ENCODE measurements at places on chromosomes 2 and 18.

GRCh38 chr2:164675687-164676086 is 54.4 kb upstream of the GRB14 start:
- DNase-seq, result no peak

DNA sequence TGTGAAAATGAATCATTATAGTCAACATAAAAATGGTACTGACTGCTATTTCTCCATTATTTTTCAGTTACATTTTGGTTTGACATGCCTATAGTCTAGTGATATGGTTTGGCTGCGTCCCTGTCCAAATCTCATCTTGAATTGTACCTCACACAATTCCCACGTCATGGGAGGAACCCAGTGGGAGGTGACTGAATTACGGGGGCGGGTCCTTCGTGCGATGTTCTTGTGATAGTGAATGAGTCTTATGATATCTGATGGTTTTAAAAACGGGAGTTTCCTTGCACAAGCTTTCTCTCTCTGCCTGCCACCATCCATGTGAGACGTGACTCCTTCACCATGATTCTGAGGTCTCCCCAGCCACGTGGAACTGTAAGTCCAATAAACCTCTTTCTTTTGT is 70.3 kb downstream of the BAZ2B start:
- no peak for DNase-seq

- DNase-seq, result no peak
Observed at GRCh38 chr2:9380702-9381628, 42.4 kb downstream of the ITGB1BP1 start.

DNA sequence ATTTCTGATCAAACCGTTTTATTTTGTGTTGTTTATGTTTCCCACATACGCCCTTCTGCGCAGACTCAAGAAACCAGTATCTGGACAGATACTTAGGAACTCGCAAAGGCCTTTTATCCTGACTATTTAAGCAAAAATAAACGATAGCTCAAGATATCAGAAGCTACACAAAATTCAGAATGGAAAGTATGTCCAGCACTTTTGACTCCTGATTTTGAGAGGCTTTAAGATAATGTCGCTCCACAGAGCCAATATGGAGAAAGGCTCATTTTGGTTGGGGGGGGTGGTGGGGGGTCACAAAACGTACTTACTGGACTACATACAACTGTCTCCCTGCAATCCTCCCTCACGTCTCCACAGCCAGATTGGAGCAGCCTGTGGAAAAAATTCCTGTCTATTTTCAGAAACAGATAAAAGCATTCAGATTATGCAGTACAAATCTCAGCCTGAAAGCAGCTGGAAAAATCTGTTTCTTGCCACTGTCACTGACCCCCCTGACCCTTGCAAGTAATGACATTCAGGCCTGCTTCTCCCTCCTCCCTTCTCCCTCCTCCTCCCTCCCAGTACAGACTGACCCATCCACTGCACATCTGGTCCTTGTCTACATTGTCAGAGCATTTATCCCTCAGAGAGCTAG is 34.9 kb upstream of the LCLAT1 start:
- no peak for DNase-seq

DNA sequence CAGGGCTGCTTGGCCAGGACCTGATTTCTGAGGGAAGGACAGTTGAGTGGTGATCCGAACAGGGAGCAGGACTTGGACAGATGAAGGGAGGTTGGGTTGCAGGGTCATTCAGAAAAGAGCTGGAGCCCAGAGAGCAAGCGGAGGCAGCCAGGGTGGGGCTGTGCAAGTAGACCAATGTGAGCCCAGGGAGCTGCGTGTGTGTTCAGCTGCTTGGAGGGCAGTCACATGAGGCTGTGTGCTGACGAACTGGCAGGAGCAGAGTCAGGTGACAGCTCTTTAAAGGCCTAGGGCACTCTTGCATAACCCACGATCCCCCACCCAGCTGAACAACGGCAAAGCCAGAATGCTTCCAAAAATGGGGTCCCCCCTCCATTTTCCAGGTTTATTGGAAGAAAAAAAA is 4.6 kb upstream of the MLPH start:
- DNase-seq, result no peak

DNA sequence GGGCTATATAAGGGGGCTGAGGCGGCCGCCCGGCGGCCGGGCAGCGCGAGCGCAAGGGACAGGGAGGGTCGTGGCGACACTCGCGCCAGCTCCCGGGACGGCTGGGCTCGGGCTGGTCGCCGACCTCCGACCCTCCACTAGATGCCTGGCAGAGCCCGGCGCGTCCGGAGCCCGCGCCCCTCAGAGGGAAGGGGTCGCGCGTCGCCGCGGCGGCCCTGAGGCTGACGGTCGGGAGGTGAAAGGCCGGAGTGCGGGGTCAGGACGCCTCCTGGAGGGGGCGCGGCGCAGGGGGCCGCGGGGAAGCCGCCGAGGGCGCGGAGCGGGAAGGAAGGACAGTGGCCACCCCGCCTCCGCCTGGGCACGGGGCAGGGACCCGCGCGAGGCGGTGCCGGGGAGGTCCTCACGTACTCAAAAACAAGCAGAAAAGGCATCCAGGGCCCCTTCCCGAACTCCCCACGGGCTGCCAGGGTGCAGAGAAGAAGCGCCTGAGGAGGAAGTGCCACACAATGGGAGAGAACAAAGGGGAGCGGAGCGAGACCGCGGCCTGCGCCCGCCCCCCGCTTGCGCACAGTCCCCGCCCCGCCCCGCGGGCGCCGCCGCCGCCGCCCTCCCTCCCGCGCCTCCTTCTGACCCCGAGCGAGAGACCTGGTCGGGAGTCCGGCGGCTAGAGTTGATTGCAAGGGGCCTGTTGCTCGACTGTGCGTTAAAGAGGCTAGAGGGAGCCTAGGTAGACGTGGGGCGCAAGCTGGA is 776 bp upstream of the KLF7 start:
- DNase-seq, result peak; percentile 58

- DNase-seq, result no peak
Observed at GRCh38 chr2:240998995-240999791, 775 bp downstream of the SNED1 start.

DNA sequence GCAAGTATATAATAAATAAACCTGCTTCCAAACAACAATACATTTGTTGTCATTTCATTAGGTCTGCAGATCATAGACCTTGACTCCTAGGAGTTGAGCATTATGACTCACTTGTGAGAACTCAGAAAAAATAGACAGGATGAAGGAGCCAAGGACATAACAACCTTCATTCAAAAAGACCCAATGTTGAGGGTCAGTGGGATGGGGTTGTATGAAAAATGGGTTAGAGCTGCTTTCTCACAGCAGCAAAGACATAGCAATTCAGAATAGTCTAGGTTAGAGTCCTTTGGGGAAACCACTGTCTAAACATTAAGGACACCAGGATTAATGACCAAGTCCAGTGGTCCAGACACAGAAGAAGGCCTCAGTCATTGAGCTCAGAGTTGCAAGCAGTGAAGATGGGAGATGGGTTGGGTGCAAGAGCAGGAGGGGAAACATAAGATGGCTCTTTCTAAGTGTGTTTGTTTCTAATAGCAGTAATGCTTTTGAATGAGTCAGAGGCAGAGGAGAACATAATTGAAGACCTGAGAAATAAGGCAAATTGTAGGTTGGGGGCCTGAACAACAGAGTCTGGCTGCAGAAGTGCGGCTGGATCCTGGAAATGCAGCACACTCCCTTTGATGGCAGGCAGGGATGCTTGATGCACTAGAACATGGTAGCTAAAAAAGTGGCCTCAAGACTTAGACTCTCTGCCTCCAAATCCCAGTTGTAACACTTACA is 3.7 kb upstream of the SERPINB10 start:
- no peak for DNase-seq

- no peak for DNase-seq
Observed at GRCh38 chr2:10197697-10198076, 75.1 kb downstream of the RRM2 start.

- DNase-seq, result no peak
Observed at GRCh38 chr2:101380376-101380775, 6.9 kb downstream of the CREG2 start.

GRCh38 chr2:112924821-112925220 is 13.9 kb downstream of the IL37 start:
- DNase-seq, result no peak

- DNase-seq, result no peak
Observed at GRCh38 chr18:45413180-45413836, 202.0 kb upstream of the SLC14A2 start.

GRCh38 chr18:59911600-59911999 is 11.8 kb downstream of the PMAIP1 start:
- DNase-seq, result no peak

DNA sequence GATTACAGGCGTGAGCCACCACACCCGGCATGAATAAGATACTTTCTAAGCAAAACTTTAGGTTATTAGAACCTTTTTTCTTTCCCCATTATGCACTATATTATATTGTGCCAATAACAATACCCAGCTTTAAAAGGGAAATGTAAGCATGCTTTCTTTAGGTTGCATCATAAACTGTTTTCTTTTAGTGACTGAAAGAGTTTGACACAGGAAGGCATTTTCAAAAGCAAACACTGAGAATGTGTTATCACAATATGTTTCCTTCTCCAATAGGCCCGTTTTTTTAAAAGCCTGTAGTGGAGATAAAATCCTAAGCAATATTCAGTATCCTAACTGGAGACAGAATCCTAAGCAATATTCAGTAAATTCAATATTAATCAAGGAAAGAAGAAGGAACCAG is 16.7 kb upstream of the EPB41L5 start:
- DNase-seq, result no peak

GRCh38 chr2:128625421-128625820 is 306.8 kb upstream of the HS6ST1 start:
- DNase-seq, result no peak

DNA sequence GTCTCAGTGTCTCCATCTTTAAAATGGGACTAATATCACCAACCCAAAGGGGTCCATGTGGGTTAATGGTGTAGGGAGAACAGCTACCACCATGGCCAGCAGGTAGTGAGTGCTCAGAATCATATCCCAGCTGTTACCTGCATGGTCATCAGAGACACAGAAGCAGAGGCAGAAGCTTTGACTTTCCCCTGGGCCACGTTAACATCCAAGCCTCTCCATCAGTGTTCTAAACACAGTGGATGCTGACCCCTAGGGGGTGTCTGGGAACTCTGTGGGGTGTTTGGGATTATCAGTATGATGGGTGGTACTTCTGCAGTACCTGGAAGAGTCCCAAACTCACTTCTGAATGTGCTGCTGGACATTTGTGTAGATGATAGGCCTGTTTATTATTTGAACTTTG is 93.6 kb downstream of the GYPC start:
- peak; percentile 44 for DNase-seq

- no peak for DNase-seq
Observed at GRCh38 chr18:36392979-36393287, 95.4 kb downstream of the FHOD3 start.

- DNase-seq, result no peak
Observed at GRCh38 chr2:145655165-145655765, 1135.3 kb upstream of the ZEB2 start.

DNA sequence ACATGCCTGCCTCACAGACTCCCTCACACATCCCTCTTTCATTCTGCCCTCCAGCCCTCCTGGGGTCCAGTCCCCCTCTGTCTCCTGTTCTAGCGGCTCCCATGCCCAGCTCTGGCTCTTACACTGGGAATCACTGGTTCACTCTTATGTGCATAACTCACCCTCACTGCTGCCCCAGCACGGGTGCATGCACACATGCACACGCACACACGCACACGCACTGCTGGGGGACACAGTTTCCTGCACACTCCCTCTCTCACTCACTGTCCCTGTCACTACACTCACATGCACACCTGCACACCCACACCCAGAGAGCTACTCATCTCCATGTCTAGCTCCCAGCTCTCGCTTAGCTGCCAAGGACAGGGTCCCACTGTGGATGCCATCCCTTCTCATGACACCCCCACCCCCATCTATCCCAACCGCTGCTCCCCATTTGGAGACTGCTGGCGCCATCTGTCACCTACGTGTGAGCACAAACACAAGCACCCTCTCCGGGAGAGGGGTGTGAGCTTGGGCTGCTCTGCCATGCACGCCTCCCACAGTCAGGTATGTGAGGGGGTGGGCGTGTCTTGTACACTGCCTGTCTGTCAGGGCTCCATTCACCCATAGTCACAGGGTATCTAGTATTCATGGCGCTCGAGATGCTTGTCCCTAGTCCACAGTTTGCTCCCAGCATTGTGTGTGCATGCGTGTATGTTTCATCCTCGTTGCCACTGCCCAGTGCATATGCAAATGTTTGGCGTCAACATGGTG is 1.8 kb downstream of the ASIC4 start:
- DNase-seq, result no peak

GRCh38 chr2:204274991-204275390 is 270.3 kb upstream of the PARD3B start:
- DNase-seq, result no peak

GRCh38 chr2:68809324-68810240 is 61.6 kb downstream of the BMP10 start:
- DNase-seq, result peak; percentile 81

DNA sequence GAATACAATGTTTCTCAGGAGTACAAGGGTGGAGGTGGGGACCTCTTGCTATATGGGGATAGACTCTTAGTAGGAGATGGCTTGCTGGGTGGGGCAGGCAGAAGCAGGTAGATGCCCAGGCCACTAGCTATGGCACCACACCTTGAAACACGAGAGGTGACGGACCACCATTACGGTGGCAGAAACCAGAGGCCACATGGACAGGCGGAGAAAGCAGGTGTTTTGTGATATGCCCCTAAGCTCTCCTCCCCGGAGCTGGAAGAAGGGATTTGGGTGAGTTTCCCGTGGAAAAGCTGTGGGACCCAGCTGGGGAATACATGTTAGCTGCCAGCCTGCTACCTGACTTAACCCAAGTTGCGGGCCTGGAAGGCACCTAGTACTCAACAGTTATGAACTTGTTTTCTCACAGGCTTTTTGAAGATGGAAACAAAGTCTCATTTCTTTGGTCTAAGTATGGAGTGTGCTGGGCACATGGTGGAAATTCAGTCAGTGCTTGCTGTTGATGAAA is 16.7 kb downstream of the PLA2R1 start:
- no peak for DNase-seq

GRCh38 chr2:109531896-109532727 is 81.7 kb downstream of the SEPTIN10 start:
- DNase-seq, result no peak

- DNase-seq, result no peak
Observed at GRCh38 chr2:45577441-45577840, 33.6 kb downstream of the SRBD1 start.

DNA sequence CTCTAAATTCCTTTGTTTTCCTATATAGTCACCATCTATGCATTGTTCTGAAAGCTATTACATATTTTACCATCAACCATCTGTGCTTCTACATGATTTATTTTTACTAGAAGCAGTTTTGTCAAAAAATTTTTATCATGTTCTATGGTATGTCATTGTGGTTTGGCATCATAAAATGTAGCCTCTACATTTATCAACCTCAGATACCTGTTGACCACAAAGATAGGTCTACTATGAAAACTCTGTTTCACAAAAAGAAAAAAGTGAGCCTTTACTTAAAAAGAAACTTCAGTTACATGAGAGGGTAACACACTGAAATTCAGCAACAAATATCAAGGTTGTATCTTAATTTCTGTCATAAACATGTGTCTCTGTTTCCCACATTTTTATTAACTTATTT is 3.7 kb downstream of the BCL2 start:
- DNase-seq, result no peak
